ENCODE measurements at places on chromosomes 11 and 22.

DNA sequence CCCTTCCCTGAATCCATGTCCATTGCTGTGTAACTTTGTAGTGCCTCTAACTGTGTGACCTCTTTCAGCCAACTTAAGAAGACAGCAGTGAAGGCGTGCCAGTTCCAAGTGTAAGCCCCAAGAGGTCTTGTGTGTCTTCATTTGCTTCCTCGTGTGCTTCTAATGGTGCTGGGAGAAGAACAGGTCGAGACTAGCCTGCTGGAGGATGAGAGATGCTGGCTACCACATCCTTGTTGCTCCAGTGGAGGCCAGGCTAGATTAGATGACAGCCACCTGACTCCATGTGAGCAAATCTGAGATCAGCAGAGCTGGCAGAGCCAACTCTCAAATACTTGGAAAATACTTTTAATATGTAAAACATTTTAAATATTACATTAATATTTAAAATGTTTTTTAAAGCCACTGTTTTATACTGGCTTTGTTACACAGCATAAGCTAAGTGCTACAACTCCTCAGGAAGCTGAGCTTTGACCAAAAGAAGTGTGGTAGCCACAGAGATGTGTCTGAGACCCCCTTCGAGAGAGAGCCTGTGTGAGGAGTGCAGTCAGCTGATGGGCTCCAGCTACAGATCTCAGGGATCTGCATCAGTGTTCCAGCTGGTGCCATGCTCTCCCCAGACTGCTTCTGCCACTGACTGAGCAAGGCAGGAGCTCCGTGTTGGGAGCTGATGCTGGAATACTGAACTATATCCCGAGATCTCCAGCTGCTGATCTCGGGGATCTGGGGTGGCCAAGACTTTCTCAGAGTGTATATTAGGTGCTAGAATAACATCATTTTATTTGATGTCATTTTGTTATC is 8.9 kb downstream of the KCNJ11 start:
- DNase-seq: no peak

DNA sequence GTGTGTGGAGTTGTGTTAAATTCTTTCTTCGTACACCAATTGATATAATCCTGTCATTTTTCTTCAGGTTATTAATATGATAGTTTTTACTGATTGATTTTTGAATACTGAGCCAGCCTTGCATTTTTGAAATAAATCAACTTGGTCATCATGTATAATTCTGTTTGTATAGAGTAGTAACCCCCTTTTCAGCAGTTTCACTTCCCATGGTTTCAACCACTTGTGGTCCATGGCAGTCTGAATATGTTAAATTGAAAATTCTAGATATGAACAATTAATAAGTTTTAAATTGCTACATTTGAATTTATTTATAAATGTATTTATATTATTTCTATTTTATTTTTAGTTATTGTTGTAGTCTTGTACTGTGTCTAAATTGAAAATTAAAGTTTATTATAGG is 32.6 kb downstream of the MS4A6A start:
- DNase-seq: no peak

DNA sequence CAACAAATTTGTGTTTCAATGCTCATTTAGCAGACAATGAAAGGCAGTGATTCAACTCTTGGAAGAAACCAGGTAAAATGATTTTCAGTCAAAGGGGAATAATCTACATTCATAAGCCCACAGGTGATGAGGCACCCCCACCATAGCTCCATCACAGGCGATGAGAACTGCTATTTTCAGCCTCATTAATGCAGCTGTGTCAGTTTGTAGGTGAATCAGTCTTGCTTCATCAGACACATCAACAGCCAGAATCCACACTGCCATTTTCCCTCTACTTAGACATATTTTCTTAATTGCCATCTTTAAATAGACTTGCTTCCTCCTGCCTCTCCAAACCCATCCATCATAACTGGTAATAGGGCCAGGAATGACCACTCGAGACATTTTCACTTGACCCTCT is 701.0 kb downstream of the OPCML start:
- DNase-seq: no peak

- DNase-seq: no peak
Observed at GRCh38 chr11:12831471-12832202, 157.4 kb downstream of the TEAD1 start.

- DNase-seq: no peak
Observed at GRCh38 chr11:15097411-15097810, 17.3 kb upstream of the INSC start.

DNA sequence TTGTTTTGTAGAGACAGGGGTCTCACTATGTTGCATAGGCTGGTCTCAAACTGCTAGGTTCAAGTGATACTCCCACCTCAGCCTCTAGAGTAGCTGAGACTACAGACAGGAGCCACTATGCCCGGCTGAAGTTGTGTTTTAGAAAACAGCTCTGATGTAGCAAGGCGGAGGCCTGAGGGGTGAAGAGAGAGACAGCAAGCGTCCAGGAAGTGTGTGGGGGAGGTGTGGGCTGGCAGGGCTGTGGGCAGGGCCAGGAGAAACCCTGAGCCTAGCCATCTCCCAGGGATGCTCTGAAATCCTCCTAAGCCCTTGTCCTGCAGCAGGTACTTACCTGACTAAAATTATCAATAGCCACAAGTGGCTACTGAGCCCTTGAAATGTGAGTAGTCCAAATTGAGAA is 16.1 kb upstream of the RPS3 start:
- DNase-seq: no peak

GRCh38 chr11:31657091-31657490 is 147.5 kb downstream of the ELP4 start:
- no peak for DNase-seq
